OCI-LY7 (cell line): ENCODE measurements at places on chromosomes 16 and 17. TPM values are rescaled to one million over a fixed set of nuclear protein-coding genes. Genes with fewer than 3 reads are reported as not detected.

The DDX52 gene
- total RNA-seq: 30.6 and 35.2 TPM in 2 replicates

The NRN1L gene
- total RNA-seq: 0.80 and 1.2 TPM in 2 replicates

DNA sequence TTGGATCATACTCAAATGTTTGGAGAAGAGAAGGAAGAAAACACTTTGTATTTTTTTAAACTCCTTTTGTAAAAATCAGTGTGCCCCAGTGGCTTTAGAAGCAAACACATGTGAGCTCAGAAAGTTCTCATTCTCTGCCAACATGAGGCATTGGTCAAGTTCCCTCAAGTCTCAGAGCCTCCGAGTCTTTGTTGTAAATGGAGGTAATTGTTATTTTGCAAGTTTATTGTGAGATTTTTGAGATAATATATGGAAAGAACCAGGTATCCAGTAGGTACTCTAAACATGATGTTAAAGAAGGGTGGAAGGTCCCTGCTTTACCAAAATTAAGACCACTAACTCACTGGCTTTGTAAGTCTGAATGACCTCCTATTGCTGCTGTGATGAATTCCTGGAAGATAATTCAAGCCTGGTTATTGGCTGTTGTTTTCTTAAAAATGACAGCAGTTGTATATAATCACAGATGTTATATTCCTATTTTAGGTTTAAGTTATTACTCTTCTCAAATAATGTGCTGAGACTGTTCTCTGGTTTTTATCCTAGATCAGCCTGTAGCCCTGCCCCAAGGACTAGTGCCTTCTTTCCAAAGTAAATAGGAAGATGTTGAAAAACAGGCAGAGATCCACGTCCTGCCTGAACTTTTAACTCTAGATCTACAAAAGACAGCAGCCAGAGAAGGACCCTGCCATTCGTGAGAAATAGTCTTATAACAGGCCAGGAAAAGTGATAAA lies 2.4 kb downstream of the HLF start:
- DNase-seq: no peak

DNA sequence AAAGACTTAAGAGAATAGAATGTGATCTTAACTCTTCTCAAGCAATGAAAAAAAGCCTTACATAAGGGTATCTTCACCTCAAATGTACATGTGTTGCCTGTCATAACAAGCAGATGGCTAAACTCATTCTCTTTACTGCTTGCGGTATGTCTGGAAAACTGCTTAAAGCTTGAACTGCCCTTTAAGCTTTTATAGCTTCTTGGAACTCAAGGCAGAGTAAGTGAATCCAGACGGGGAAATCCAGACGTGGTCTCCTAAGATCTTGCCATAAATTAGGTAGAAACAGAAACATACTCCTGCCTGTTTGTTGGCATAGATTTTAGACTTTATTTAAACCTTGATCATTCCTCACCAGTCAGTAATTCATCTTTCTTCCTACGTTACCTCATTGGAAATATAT lies 19.6 kb downstream of the CLUAP1 start:
- no peak for DNase-seq
